Cardiac muscle cell (in vitro differentiated cells and primary cell): ENCODE measurements at places on chromosomes 7 and 10.

DNA sequence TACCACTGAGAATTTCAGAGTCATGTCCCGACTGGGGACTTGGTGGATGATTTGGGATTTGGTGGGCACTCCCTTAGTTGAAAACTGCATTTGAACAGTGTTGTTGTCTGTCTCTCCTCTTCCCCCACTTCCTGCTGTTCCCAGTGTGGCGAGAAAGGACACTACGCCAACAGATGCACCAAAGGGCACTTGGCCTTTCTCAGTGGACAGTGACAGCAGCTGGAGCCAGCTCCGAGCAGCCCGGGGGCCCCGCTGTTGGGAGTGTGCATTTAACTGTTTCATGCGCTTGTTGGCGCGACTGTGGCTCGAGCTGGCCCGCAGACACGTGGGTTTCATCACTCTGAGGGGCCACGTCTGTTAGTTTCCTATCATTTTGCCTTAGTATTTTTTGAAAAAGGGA lies 9.7 kb downstream of the ATP5MF start:
- no peak for DNase-seq

DNA sequence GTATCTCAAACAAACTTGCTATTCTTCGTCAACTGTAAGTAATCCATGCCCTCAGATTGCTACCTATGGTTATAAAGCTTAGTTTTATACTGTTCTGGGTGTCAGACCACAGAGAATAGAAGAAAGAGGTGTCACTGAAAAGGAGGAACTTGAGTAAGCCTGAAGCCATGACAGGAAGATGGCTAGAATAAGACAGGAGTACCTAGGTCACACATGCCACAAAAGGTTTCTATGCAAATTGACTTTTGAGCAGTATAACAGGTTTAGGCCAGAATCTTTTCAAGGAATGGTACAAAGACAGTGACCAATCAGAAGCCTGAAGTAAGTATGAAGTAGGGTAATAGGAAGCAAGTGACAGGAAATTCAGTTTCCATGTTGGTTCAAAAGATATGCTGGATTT lies 23.5 kb downstream of the FBXW4 start:
- no peak for DNase-seq

DNA sequence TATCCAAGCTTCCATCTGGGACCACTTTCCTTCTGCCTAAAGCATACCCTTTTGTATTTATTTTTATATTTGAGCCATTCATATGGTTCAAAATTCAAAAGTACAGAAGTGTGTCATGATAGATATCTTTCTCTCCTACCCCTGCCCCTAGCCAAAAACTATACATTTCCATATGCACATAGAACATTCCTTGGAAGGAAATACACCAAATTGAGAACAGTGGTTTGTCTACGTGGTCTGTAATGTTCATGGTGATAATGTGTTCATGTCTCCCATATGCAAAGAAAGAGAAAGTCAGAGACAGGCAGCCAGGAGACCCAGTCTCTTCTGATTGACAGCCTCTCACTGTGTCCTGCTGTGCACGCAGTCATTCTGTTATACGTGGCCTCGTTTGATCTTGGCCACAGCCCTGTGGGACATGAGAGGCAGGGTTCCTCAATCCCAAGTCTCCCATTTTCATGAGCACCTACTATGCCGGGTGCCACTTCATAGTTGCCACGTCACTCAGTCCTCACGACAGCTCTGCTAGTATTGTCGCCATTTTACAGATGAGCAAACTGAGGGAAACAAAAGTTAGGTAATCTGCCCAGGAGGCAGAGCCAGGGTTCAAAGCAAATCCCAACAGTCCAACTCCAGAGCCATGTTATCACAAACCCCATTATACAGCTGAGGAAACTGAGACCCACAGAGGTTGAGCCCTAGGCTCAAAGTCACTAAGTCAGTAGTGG lies 8.0 kb upstream of the CDH23 start:
- DNase-seq: no peak

GRCh38 chr7:129089521-129090212 lies 34.8 kb upstream of the TNPO3 start:
- DNase-seq: no peak

- no peak for DNase-seq
Measured at GRCh38 chr7:45073031-45073785, 15.6 kb downstream of the NACAD start.

DNA sequence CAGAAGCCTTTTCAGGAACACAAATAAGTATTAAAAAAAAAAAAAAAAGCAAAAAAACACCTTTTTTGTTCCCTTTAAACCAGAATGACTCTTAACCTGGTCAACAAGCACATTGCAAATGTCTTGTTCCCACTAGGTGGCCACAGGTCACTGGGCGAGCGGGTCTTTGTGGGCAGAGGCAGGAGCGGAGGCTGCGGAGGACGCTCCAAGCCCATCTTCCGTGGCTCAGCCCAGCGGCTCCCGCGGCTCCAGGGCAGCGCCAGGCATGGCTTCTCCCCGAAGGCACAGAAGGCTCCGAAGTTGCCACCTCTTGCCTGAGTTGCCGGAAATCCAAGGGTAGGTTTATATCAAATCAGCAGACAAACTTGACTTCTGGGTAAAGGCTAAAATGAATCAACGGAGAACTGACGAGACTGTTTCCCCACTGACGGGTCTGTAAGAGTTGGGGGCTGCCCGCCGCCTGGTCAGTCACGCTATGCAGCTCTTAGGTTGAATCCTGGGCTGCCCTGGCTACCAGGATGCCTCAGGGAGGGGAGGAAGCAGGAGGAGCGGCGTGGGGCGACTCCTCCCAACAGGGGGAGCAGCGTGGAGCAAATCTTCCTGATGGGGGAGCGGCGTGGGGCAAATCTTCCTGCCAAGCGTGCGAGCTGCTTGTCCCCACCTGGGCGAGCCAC lies 144.5 kb downstream of the PTPRN2 start:
- DNase-seq: no peak

- DNase-seq: peak; percentile 87
Measured at GRCh38 chr10:84613336-84614021, 285.1 kb downstream of the CCSER2 start.

GRCh38 chr10:115018185-115018931 lies 74.8 kb upstream of the ATRNL1 start:
- no peak for DNase-seq

GRCh38 chr10:90911133-90912051 lies 9.5 kb downstream of the ANKRD1 start:
- peak; percentile 81 for DNase-seq

DNA sequence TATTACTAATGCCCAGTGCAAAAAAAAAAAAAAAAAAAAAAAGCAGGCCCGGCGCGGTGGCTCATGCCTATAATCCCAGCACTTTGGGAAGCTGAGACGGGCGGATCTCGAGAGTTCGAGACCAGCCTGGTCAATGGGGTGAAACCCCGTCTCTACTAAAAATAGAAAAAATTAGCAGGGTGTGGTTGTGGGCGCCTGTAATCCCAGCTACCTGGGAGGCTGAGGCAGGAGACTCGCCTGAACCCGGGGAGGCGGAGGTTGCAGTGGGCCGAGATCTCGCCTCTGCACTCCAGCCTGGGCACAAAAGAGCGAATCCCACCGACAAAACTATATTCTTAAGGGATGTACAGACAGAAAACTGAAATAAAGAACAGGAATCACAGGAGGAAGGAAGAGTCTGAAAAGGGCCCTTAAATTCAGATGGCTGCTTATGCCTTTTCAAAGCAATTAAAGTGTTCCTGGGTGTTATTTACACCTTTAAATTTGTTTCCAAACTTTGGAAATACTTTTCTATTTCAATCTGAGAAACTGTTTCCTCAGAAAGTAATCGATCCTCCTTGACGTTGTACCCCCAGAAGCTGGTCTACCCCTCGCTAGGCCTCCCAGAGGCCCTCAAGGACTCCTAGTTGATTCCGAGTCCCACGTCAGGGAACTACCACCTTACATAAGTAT lies 2.0 kb upstream of the KMT2E start:
- no peak for DNase-seq

DNA sequence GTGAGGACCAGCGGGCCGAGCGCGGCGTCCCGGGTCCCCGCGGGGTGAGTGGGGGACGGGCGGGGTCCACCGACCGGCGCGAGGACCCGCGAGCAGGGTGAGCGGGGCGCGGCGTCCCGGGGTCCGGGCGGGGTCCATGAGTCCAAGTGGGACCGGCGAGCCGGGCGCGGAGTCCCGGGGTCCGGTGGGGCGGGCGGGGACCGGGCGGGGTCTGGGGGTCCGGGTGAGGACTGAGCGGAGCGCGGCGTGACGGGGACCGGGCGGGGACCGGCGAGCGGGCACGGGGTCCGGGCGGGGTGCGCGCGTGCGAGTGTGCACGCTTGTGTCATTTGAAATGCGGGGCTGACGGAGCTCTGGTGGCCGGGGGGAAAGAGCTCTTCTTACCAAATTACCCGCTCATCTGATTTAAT lies 765 bp downstream of the CELF2 start:
- DNase-seq: no peak

DNA sequence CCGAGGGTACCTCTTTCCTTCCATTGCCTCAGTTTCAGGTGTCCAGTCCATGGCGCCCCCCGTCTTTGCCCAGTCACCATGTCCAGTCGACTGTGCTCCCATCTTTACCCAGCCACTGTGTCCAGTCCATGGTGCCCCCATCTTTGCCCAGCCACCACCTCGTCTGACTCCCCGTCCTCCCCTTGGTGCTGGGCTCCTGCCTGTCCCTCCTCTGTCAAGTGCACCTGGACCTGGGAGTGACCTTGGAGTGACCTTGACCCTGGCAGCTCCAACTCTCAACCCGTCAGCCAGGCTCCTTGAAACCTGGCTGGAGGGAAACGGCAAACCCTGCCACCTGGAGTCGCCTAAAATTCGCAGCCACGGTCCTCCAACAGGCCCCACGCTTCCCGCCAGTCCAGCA lies 180.2 kb downstream of the ADARB2 start:
- no peak for DNase-seq

GRCh38 chr7:117145333-117145732 lies 177.5 kb downstream of the WNT2 start:
- DNase-seq: no peak

- no peak for DNase-seq
Measured at GRCh38 chr7:110929480-110930249, 161.3 kb upstream of the LRRN3 start.

- no peak for DNase-seq
Measured at GRCh38 chr7:49644396-49645166, 128.9 kb upstream of the VWC2 start.
